Activated T-cell treated with anti-CD3 and anti-CD28 coated beads for 4 hours (primary cell): ENCODE measurements at places on chromosomes 3 and 15.

- no peak for DNase-seq
These were observed 13.9 kb upstream of the SLC41A3 start for GRCh38 chr3:126097801-126098200.

GRCh38 chr3:190840146-190840545, 22.3 kb downstream of the GMNC start:
- no peak for DNase-seq

GRCh38 chr3:60839246-60839645, 412.0 kb downstream of the FHIT start:
- no peak for DNase-seq

- DNase-seq, result no peak
These were observed 82.9 kb upstream of the HACD2 start for GRCh38 chr3:123667784-123668183.

- no peak for DNase-seq
These were observed 237.7 kb downstream of the CTNNB1 start for GRCh38 chr3:41436983-41437382.

GRCh38 chr3:197499427-197499826, 56.3 kb downstream of the BDH1 start:
- DNase-seq, result no peak

- DNase-seq, result peak; percentile 59
These were observed 11.9 kb downstream of the CX3CR1 start for GRCh38 chr3:39267631-39268548.
